ENCODE measurements at places on chromosomes 5 and 9. TPM values are rescaled to one million over a fixed set of nuclear protein-coding genes. Genes with fewer than 3 reads are reported as not detected.

MSX2 gene
- 1.5 TPM for polyA plus RNA-seq

SLC31A2 gene
- 3.7 TPM for polyA plus RNA-seq

ZNF879 gene
- polyA plus RNA-seq: 0.81 TPM

PCDHGA6 gene
- polyA plus RNA-seq: not detected

ZNF366 gene
- polyA plus RNA-seq: 0.46 TPM

FOXD4 gene
- polyA plus RNA-seq: 0.50 TPM

TAS2R1 gene
- polyA plus RNA-seq: not detected

S100Z gene
- polyA plus RNA-seq: not detected
